AG04449 (cell line): ENCODE measurements at places on chromosomes 3 and 15.

- DNase-seq = no peak
Measured at GRCh38 chr3:195800240-195800639, 11.5 kb downstream of the MUC4 start.

GRCh38 chr3:30986551-30986950 lies 92.1 kb upstream of the GADL1 start:
- DNase-seq = no peak

DNA sequence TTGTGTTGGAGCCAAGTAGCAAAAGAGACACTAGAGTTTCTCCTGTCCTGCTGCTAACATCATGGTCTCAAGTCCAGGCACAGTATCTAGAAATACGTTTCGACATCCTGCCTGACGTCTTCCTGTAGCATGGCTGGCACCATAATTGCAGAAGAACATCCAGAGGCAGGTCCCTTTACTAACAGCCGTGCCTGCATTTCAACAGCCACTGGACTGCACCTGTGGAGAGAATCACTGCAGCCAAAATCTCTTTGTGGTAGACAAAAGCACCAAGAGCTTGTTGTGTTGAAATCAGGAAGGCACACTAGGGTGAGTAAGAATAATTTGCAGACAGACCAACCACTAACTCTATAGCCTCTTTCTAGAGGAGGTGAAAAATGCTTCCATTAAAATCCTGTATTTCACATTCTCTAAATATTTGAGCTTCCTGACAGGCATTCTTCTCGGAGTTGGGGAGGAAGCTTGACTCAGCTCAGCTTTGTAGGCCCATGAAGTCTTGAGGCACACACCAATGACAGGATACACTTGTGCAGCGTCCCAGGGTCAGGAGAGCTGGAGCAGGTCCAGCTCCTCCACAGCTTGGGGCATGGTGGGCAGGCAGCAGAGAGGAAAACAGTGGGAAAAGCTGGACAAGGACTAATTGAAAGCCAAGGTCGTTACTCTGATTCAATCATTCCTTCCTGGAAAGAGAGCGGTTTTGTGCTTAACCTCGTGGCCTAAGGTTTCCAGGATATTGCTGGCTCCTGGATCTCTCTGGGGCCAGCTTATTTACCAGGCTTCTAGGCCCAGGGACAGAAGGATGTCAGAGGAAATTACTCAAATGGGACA lies 244.9 kb downstream of the FAM43A start:
- DNase-seq = peak; percentile 34

GRCh38 chr3:59326246-59327024 lies 276.6 kb upstream of the CFAP20DC start:
- no peak for DNase-seq

DNA sequence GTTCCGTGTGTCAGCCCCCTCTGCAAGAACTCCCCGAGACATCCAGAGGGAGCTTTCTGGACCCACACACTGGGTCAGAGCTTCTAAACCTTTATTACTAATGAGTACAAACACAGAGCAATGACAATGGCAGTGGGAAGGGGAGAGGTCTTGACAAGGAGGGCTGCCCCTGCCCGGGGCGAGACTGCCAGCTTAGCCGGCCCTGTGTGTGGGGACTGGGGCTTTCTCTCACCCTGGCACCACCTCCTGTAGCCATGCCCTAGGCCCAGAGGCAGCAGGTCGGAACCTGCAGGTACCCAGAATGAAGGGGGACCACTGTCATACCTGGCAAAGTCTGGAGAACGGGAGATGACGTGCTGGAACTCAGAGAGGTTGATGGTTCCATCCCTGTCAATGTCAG lies 3.1 kb downstream of the CIB1 start:
- no peak for DNase-seq

DNA sequence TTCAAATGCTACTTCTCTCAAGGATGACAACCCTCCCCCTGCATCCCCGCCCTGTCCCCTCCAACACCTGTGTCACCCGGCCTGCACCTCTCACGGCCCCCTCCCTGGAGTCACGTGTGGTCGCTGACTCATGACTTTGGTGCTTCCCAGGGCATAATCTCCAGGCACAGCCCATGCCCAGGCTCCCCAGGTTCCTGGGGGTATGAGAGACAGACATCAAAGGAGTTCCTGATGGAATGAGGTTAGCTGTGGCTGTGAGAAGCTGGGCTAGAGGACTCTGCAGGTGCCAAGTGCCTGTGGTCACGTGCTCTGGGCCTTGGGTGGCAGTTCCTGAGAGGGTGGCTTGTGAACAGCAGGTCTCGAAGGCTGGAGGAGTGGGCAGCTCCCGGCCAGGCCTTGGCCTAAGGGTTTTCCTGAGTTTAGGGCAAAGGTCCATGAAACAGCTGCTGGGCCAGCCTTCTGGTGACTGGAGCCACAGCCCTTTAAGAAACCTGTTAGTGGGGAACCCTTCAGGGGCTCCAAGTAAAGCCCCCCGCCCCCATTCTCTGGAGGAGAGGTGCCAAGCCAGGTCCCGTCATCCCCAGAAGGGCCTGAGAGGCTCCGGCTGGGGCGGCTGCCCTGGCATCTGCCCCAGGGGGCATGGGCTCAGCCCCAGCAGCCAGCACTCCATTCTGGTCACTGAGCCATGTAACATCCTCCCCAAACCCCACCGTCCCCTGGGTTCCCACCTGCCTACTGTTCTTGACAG lies 230.0 kb downstream of the XXYLT1 start:
- no peak for DNase-seq

DNA sequence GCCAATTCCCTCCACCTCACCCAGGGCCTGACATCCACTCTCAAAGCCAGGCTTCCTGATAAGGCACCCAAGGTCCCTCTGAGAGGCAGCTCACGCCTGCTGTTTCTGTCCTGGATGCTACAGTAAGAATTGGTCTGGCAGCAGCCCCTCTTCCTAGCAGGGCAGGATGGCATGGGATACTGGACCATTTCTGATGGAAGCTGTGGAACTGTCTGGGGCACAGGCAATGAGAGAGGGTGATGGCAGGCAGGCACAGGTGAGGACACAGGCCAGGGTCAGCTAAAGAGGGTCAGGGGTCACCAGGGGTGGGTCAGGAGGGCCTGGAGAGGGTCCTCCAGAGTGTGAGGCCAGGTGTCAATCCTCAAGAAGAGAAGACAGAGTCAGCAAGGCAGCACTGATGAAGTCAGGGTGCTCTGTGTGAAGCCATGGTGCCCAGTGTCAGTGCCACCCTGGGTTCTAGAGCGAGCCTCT lies 41.9 kb upstream of the SLC41A3 start:
- no peak for DNase-seq

DNA sequence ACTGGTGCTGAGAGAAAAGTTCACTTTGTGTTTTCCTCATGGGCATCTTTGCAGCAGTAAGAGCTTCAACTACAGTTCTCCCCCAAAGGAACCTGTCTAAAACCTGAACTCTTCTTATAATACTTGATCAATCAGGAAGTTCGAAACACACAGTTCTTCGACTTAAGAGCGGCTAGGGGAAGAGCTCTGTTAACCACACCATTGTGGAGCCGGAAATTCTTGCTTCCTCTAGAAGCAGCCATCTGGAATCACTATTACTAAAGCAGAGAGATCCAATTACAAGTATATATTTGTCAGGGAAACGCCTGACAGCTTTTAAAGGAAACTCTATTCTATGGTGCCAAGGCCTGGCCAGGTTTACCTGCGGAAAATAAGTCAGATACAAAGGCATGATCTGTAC lies 337.3 kb upstream of the CBLB start:
- DNase-seq = no peak

- DNase-seq = no peak
Measured at GRCh38 chr3:30469133-30469532, 137.3 kb upstream of the TGFBR2 start.

GRCh38 chr3:62415312-62415801 lies 42.0 kb upstream of the FEZF2 start:
- DNase-seq = no peak

DNA sequence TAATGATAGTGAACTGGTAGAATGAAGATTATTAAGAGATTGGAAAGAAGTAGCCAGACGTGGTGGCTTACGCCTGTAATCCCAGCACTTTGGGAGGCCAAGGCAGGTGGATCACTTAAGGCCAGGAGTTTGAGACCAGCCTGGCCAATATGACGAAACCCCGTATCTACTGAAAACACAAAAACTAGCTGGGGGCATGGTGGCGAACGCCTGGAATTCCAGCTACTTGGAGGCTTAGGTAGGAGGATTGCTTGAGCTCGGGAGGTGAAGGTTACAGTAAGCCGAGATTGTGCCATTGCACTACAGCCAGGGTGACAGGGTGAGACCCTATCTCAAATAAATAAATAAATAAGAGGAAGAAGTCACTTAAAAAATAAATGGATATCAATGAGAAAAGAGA lies 14.0 kb downstream of the USP8 start:
- no peak for DNase-seq

GRCh38 chr3:126495786-126496185 lies 20.1 kb upstream of the ZXDC start:
- no peak for DNase-seq

DNA sequence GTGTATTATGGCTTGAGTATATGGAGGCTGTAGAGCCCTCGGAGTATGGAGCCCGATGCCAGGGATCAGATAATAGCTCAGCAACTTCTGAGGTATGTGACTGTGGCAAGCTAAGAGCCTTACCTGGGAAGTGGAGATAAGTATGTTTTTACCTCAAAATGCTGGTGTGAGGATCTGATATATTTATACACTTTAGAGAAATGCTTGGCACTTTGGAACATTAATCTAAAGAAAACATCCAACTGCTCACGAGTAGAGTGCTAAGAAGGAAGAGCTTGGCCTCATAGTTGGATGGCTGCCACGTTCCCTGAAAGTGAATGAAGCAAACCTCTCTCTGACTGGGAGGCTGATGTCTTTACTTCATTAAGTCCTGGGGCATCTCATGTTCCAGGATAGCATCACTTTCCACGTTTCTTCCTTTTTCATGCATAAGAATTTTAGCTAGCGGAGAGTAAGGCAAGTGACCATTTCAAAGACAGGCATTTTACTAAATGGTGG lies 58.9 kb upstream of the GOLGA8J start:
- DNase-seq = peak; percentile 26

DNA sequence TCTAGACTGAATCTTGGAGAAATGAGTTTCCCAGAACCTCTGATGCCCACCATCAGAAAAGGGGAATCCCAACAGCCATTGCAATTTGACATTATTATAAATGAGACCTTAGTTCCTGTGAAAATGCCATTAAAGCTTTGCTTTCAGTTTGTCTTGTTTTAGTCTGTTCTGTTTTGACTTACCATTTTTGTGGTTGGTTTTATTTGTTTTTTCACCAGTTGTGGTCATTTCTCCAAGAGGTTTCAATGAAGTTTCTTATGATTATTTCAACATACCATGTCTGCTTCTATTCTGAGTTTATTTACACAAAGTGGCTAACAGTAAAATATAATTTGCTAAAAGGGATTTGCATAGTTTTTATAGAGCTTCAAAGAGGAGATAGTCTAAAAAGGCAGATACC lies 175.0 kb upstream of the MCTP2 start:
- peak; percentile 69 for DNase-seq

GRCh38 chr3:183218826-183219225 lies 34.2 kb upstream of the B3GNT5 start:
- DNase-seq = no peak

DNA sequence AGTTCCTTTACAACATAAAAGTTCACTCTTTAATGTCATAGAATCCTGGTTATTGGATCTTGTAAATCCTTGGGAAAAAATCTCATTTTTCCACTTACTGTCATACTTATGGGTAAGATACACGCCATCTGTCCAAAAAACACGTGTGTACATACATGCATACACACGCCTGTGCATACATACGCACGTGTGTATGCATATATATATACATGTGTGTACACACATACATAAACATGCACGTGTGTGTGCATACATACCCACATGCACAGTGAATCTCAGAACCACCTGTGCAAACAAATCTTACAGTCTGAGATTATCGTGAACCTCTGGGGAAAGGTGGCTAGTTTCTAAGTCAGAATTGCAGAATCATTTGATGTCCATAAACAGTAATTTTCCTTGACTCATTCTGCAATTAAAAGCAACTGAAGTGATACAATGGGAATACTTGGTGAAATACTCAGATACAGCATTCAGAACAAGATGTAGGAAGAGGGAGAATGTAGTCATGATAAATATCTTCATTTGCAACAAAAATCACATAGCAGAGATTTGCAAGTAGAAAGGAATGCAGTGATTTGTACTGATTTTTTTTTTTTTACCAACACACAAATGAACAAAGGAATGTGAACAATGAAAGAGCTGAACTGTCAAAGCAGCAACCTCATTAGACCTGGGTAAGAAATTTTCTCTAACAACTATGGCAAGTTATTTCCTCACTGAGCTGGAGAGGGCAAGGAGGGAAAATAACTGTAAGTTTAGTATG lies 160.6 kb upstream of the POU1F1 start:
- peak; percentile 59 for DNase-seq
